CD4-positive, alpha-beta T cell treated with Interleukin-17A for 4 hours (primary cell): ENCODE measurements at places on chromosomes 7 and 10.

DNA sequence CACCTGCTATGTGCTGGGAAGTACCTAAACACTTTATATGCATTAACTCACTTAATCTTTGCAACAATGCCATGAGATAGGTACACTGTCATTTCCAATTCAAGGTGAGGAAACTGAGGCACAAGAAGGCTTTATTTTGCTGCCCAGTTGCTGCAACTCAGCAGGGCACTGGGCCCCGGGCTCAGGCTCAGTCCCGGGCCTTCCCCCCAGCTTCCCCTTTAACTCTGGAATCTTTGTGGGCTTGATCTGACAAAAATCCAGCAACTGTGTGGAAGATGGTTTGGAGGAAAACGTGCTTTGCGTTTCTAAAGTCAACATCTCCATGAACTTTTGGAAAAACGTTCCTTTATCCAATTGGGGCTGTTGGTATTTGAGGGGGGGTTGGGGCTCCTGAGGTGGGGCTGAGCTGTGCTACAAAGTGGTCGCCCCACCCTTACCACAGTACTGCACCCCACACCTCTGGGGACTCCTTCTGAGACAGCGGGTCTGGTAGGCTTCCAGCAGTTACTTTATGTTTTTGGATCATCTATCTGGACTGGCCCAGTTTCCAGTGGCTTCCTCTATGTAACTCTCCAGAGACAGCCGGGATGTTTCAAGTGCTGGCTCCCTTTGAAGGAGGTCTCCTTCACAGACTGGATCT is 40.5 kb upstream of the CAMK1D start:
- no peak for DNase-seq

GRCh38 chr7:20598459-20599309 is 16.8 kb upstream of the ABCB5 start:
- no peak for DNase-seq

- DNase-seq = no peak
These were observed 86.1 kb downstream of the CACNB2 start for GRCh38 chr10:18226336-18226735.

DNA sequence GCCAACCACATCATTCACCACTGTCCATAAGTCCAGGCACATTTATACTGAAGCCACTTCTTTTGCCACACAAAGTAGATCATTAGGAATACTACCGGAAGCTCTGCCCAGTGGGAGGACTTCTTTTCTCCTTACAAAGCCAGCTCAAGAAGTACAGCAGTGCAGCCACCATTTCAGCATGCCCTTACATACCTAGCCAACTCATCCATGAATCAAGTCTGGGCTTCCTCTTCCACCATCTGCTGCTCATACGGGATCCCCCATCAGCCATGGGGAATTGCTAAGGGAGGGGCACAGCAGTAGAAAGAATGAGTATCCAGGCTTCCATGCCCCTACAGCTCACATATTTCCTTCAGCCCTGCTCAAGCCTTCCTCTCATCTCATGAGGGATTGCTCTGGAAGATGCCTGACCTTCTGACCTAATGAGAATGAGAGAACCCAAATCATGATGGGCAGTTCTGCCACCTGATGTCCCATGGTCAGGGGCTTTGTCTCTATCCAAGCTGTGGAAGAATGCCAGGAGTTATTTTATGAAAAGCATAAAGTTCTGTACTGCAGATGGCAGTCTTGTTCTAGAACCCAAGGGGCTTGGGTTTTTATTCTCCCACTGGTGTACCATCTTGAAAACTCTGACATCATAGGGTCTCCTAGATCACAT is 39.5 kb downstream of the ACSM6 start:
- DNase-seq = no peak

GRCh38 chr7:153381275-153382040 is 621.9 kb downstream of the ACTR3B start:
- no peak for DNase-seq

- no peak for DNase-seq
These were observed 143.6 kb downstream of the AGMO start for GRCh38 chr7:15418264-15418663.

- DNase-seq = no peak
These were observed 86.8 kb upstream of the ZMIZ1 start for GRCh38 chr10:78981970-78982281.

- DNase-seq = no peak
These were observed 149.8 kb downstream of the DOCK4 start for GRCh38 chr7:112056409-112056808.

DNA sequence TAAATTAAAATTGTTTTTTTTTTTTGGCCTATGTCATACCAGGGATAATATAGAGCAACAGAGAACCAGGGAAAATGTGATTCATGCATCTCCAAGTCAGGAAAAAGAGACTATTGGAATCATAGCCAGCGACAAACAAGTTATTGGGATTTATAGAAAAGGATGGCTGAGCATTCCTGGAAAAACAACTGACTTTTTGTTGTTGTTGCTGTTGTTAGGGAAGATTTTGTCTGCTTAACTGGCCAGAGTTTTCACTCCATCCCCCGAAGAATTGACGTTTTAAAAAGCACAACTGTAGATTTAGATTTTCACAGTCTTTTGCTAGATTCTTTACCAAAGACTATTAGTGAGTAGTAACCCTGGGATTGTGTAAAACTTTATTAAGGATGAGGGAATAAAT is 112.4 kb downstream of the TBXAS1 start:
- no peak for DNase-seq
